AML-193 (cell line): ENCODE measurements at places on chromosomes 16 and 17.

- no peak for DNase-seq
Observed at GRCh38 chr17:41869426-41869825, 4.2 kb upstream of the KLHL11 start.

DNA sequence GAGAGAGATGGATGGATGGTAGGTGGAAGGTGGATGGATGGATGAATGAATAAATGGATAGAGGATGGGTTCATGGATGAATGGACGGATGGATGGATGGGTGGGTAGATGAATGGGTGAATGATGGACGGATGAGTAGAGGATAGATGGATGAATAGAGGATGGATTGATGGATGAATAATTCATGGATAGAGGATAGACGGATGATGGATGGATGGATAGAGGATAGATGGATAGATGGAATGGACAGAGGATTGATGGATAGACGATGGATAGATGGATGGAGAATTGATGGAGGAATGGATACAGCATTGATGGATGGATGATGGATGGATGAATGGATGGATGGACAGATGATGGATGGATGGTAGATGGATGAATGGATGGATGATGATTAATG lies 91.7 kb downstream of the MYH11 start:
- DNase-seq: no peak

DNA sequence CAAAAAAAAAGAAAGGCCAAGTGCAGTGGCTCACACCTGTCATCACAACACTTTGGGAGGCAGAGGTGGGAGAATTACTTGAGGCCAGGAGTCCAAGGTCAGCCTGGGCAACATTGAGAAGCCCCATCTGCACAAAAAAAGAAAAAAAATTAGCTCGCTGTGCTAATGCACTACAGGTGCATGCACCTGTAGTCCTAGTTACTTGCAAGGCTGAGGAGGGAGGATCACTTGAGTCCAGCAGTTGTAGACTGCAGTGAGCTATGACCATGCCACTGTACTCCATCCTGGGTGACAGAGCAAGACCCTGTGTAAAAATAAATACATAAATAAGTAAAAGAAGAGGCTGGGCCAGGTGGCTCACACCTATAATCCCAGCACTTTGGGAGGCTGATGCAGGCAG lies 39.7 kb downstream of the DCAKD start:
- DNase-seq: no peak

DNA sequence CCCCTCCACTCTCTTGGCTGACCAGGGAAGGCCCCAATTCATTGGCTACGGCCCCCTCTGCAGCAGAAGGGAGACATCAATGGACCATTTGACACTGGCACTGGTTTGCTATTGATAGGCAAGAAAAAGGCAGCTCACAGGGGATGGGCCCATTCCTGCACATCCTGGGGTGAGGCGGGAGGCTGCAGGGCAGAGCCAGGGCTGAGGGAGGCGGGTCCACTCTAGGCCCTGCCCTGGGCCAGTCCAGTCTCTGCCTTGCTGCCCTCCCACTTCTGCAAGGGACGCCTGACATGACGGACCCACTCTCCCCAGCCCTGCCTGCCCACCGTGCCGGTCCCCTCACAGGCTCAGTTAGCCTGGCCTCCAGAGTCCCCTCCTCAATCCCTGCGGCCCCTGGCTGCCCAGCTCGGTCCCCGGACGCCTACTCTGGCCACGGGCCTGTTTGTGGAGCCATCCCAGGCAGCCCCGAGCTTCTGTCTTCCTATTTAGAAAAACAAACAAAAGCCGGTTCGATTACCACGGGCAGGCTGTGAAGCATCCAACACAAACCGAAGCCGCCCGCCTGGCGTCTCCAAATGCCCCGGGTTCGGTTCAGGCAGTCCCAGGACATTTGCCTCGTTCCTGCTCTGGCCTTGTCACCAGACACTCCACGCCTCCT lies 160.7 kb downstream of the IRX5 start:
- DNase-seq: no peak

DNA sequence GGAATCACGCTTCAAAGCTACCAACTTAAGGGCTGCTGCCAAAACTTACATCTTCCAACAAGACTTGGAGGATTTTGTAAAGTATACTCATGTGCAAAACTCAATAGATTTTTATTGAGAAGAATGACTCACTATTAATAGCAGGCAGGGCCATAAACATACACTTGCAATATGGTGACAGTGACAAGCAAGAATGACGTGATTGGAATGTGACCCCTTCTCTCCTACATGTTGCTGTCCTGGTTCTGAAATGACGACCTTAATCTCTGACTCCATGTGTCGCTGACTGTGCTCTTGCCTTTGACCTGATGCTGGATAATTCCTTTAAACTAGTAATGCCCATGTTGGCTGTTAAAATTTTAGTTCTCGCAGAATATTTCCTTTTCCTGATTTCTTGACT lies 174.5 kb downstream of the PARN start:
- no peak for DNase-seq

GRCh38 chr16:995783-996182 lies 14.2 kb downstream of the SOX8 start:
- DNase-seq: no peak

DNA sequence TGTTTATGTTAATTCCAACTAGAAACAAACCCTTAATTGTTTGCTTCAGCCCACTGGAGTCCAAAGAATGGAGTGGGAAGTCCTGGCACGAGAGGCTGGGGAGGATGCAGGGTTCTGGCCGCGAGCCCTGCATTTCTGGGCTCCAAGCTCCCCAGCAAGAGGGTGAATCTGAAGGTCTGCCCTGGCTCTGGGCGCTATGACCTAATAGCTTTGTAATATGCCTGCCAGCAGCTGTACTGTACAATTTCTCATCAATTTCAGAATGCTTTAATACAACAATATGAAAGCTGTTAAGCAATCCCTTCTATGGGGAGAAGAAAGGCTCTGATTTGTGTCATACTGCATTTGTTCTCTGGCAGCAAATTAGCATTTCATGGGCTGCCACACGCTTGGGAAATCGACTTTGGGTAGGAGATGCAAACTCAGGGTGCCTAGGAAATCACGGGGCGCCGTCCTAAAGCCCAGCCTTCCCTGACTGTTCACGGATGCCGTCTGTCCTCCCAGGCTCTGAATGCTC lies 43.8 kb downstream of the NDEL1 start:
- no peak for DNase-seq

- DNase-seq: no peak
Observed at GRCh38 chr17:32976605-32977004, 15.0 kb upstream of the SPACA3 start.

DNA sequence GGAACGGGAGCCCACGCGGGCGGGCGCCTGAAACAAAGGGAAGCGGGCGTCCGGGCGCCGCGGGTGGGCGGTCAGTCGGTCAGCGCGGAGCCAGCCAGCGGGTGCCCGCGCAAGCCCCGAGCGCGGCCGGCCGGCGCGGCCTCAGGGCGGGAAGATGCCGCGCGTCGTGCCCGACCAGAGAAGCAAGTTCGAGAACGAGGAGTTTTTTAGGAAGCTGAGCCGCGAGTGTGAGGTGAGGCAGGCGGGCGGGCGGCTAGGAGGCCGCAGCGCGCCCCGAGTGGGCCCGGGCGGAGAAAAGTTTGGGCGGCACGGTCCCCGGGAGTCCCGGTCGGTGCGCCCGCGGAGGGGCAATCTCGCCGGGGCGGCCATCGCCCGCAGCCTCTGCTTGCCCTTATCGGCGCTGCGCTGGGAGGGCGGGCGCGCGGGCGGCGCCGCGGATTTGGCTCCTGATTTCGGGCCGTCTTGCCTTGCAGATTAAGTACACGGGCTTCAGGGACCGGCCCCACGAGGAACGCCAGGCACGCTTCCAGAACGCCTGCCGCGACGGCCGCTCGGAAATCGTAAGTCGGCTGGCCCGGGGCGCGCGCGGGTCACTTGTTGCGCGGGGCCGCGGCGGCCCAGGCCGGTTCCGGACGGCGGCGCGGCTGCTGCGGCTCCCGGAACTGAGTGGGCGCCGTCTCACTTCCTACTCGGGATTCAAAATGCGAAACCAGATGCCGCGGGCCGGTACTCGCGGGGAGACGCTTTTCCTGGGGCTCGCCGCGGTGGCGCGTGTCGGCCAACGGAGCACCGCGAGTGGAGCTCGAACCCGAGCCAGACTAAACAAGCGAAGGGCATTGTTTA lies 526 bp downstream of the CBFB start:
- no peak for DNase-seq

- DNase-seq: no peak
Observed at GRCh38 chr17:78434455-78435329, 56.2 kb downstream of the PGS1 start.

DNA sequence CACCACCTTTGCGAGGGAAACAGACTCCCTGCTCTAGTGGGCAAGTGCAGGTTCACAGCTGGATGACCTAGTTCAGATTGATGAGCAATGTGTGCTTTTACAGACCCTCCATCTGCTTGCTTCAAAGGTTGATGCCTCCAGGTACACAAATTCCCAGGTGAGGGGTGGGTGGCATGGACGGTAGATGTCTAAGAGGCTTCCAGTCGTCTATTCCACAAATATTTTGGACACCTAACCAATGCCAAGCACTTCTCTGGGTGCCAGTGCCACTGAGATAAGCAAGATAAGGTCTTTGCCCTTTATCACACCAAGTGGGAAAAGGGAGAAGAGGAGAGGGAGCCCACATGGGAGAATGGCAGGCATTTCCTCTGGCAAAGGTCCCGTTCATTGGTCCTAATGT lies 316.6 kb upstream of the CDH5 start:
- no peak for DNase-seq

GRCh38 chr17:43411749-43412148 lies 13.0 kb downstream of the ARL4D start:
- no peak for DNase-seq

DNA sequence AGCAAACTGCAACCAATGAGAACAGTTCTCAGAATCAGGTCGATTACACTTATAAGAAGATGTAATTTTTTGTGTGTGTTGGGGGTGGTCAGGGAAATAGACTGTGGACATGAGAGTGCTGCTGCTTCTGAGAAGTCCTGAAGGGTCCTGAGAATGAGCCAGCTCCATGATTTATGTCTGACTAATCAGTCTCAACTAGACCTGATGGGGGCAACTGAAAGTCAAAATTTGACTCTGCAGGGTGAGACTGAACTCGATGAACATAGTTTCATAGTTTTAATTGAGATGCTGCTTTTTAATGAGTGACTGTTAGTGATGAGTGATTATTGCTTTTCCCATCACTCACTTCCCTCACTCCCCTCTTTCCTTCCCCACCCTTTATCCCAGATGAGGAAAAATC lies 37.3 kb downstream of the SMARCE1 start:
- no peak for DNase-seq

GRCh38 chr16:25270577-25270976 lies 12.9 kb upstream of the ZKSCAN2 start:
- no peak for DNase-seq

- DNase-seq: no peak
Observed at GRCh38 chr16:83686726-83687125, 121.1 kb upstream of the HSBP1 start.

GRCh38 chr16:6558661-6559060 lies 774.0 kb upstream of the RBFOX1 start:
- no peak for DNase-seq

- DNase-seq: no peak
Observed at GRCh38 chr17:83110735-83111134, 31.3 kb downstream of the METRNL start.

- DNase-seq: no peak
Observed at GRCh38 chr16:73166947-73167550, 119.1 kb upstream of the ZFHX3 start.

DNA sequence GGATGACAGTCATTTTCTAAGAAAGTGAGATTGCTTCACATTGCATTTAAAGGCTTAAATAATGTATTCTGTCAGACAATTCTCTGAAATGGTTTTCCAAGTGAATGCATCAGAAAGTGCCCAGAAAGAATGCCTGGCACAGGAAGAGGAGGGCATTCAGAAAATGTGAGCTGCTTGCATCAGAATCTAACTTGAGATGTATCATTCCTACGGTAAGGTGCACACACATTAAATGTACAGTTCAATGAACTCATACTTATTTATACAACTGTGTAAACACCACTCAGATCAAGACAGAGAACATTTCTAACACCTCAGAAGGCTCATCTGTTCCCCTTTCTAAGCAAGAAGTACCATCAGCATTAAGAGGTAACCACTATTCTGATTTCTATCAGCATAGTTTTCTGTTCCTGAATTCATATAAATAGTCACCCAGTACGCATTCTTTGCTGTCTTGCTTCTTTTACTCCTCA lies 638.0 kb downstream of the MAF start:
- no peak for DNase-seq

DNA sequence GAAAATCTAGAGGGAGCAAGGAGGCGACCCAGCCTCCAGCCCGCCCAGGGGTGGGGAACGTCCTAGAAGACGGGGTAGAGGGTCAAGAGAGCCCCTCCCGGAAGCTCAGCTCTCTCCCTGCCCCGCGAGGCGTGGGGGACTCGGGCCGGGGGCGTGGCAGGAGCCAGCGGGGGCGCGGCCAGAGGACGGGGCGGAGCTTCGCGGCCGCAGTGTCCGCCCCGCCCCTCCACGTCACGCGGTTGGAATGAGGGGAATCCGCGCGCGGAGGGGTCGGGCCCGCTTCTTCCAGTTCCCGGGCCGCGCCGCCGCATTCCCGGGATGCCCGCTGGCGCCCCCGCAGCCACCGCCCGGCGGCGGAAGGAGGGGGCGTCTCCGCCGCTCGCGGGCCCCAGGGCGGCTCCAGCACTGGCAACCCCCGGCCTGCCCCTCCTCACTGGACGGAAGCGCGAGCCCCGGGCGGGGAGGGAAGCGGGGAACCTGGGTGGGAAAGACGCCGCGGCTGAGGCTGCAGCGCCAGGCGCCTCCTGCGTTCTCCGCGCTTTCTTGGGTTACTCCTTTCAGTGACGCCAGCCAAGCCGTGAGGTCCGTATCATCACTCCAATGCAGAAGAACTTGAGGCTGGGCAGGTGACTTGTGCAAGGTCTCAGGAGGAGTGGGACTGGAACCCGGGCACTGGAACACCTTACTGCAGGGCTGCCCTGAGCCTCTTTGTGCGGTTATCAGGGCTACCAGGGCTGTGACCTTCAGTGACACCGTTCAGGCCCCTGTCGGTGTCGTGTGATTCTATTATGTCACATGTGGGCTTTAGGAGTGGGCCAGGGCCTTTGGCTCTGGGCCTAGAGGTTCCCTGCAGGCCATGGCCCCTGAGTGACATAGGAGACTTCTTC lies 4.3 kb downstream of the MYO1C start:
- no peak for DNase-seq

DNA sequence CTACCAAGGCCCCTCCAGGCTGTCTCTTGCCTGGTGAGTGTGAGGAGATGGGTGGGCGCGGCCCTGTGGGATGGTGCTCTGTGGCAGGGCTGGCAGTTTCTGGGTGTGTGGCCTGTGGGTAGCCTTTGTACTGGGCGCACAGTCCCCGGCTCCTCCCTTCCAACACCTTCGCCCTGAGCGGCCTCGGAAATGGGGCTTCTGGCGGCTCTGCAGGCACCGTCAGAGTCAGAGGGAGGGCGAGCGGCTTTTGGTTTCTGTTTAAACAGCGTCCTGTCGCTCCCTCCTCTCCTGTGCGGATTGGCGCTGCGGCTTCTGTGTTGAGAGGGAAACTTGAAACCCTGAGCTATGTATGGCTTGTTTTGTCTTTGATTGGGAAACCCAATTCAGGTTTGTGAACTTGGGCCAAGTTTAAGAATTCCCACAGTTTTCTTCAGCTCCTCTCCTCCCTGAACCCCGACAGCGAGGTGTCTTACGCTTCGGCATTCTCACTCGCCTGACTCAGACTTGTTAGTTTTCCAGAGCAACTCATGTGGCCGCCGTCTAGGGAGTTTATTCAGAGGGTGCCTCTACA lies 8.3 kb upstream of the ZNF750 start:
- no peak for DNase-seq
